ENCODE measurements at places on chromosomes 6 and 20. TPM values are rescaled to one million over a fixed set of nuclear protein-coding genes. Genes with fewer than 3 reads are reported as not detected.

GPX5 gene
- total RNA-seq, result not detected

ANKRD66 gene
- not detected for total RNA-seq

DPM1 gene
- 57.6 TPM for total RNA-seq

RPP40 gene
- total RNA-seq, result 24.9 TPM

SLC12A5 gene
- not detected for total RNA-seq

SAMD5 gene
- 9.7 TPM for total RNA-seq

LAMA5 gene
- 60.4 TPM for total RNA-seq

ADGRB3 gene
- 0.47 TPM for total RNA-seq

HSPA12B gene
- total RNA-seq, result 4.6 TPM

GSTA3 gene
- total RNA-seq, result not detected

RPP21 gene
- 96.7 TPM for total RNA-seq

BPIFB2 gene
- total RNA-seq, result not detected

PRICKLE4 gene
- total RNA-seq, result 11.4 TPM

HUS1B gene
- 3.4 TPM for total RNA-seq

BTBD3 gene
- total RNA-seq, result 24.0 TPM

BNIP5 gene
- total RNA-seq, result not detected

TNFRSF6B gene
- 15.2 TPM for total RNA-seq

LTA gene
- total RNA-seq, result not detected

JPH2 gene
- total RNA-seq, result 2.4 TPM

RAB44 gene
- 0.76 TPM for total RNA-seq

Measured in esophagus squamous epithelium (tissue), 5 donors.